Gastrocnemius medialis (tissue), 4 donors: ENCODE measurements at places on chromosomes 7 and 10. TPM values are rescaled to one million over a fixed set of nuclear protein-coding genes. Genes with fewer than 3 reads are reported as not detected.

- DNase-seq: no peak
These were observed 280.9 kb upstream of the AKR1E2 start for GRCh38 chr10:4545062-4545461.

DNA sequence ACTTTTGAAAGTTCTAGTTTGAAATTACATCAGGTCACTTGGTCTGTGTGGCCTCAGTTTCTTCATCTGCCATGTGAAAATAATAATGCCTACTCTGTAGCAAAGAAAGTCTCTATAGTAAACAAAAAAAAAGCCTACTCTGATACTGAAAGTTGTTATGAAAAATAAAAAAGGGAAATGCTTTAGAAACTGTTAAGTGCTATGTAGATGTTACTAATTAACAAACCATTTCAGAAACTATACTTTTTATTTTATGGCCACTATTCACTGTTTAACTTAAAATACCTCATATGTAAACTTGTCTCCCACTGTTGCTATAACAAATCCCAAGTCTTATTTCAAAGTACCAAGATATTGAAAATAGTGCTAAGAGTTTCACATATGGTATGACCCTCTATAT, 50.6 kb downstream of the CFTR start:
- DNase-seq: no peak

DNA sequence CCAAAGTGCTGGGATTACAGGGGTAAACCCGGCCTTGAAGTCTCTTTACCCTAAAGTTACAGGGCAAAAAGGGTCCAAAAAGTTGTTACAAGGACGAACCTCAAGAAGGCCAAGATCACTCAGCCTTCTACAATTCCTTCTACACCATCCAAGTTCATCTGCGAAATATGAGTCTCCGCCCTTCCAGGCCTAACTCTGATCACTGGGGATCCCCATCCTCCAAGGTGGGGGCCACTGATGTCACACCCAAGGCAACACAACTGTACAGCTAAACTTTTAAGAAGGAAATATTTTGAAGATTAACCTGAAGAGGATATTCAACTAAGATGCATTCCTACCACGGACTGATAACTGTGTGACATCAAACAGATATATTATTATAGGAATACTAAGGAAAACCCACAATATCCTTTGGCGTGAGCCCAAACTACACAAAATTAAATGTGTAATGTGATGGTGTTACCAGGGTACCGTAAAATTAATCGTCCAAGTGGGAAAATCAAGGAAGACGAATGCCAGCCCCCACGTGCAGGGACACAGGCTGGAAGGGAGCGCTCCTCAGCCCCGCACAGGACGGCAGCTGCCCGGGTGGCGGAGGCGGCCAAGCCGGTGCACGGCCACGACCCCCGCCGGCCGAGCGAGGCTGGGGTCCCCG, 1.0 kb downstream of the PAXIP1 start:
- no peak for DNase-seq

DNA sequence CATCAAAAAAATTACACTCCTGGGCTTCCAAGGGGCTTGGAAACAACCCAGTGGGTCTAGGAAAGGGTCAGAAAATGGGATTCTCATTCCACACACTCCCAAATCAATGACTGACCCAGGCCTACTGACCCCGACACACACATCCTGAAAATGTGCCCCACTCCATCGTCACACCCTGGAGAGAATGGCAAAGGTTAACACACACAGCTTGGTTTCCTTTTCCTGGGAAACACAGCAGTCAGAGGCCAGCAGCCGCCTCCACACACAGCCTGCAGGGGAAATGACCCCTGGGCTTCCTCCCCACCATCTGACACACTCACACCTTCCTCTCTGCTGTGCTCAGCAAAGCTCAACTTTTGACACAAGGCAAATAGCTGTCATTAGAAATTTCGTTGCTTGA, 42.9 kb downstream of the SH3PXD2A start:
- no peak for DNase-seq

GRCh38 chr10:1360558-1361164, 304.5 kb downstream of the WDR37 start:
- DNase-seq: no peak

DNA sequence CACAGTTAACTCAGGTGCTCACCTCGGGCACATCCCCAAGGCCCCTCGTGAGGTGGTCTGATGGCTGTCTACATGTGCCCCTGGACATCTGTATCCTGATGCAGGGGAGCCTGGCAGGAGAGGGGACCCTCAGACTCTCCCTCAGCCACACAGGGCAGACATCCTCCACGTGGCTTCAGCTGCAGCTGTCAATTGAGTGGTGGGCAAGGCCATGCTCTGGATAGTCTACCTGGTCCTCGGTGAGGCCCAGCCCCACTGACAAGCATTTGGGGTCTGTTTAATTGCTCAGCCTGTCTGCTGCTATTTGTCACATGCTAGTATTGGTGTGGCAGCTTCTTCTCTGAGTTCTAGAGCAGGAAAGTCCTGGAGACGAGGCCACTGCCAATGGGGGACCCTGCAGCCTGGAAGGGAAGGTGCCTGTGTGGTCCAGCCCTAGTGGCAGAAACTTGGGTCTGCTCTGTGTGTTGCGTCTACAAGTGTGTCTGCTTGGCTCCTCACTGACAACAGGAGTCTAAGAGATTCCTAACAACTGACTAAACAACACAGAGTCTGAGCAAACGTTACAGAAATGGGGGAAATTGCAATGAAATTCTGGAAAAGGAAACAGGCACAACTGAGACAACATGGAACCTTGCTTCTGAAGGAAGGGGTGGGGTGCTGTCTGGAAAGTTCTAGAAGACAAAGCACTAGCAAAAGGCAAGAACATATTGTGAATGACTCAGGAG, 59.3 kb upstream of the IGFBP3 start:
- no peak for DNase-seq

- no peak for DNase-seq
These were observed 27.1 kb downstream of the BBS9 start for GRCh38 chr7:33156441-33156840.

GFRA1 gene
- total RNA-seq: 26.7 TPM

TAF5 gene
- 5.9 TPM for total RNA-seq

DNA sequence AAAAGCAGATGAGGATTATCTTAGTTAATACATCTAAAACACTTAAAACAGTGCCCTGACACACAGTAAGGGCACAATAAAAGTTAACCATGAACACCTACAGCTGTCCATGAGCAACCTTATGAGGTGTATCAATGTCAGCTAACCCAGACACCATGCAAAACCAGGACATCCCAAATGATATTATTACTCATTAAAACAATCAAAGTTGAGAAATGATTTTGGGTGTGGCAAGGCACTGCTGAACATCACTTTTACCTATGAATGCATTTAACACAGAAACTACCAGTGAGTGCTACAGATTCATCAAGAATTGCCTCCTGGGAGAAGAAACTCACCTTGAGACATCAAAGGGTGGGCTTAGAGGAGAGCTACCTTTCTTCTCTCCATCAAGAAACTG, 18.3 kb downstream of the IRF5 start:
- no peak for DNase-seq
